ENCODE measurements at places on chromosomes 11 and 22.

- DNase-seq = no peak
Measured at GRCh38 chr11:44140372-44140771, 44.9 kb downstream of the EXT2 start.

DNA sequence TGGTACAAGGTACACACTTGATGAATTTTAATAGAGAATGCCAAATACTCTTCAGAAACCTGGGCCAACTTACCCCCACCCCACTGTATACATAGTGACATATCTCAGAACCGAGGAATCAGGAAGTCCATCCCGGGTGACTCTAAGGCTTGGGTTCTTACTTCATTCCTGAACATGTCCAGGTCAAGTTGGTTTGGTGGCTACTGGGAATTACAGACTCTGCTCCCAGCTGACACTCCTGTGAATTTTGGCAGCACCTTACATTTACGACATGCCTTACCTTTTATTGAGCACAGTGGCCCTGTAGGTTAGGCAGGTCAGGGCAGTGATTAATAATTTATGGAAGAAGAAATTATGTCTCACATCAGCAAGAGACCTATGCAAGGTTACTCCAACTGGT is 70.1 kb upstream of the LDLRAD3 start:
- DNase-seq = no peak

- no peak for DNase-seq
Measured at GRCh38 chr11:94546886-94547285, 3.2 kb downstream of the FUT4 start.

DNA sequence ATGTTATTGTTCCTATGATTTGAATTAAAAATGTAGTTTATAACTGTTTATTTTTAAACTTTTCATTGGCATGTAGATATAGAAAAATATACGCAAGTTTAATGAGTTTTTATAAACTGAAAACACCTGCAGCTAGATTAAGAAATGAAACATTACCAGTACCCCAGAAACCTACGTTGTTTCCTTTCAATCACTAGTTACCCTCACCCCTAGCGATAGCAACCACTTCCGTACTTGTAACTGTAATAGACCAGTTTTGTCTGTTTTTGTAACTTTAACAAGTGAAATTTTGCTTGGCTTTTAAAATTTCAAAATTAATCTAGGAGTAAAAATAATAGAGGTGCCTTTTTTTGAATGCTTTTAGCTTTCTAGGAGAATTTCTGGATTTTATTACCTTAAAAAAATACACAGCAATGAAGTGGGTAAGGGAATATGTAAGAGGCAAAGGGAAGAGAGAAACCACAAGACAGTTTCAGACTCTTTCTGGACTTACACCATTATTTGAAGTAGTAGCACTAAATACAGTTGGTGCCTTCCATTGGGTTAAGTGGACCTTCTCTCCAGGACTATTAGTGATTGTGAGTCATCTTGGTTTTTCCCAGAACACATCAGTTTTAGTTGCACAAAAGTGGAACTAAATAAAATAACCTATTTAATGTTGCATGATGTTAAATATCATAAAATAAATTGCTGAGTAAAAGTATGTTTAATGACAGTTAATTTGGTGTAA is 18.7 kb upstream of the NAT10 start:
- DNase-seq = no peak

- DNase-seq = no peak
Measured at GRCh38 chr11:70066628-70067027, 11.5 kb upstream of the ANO1 start.

DNA sequence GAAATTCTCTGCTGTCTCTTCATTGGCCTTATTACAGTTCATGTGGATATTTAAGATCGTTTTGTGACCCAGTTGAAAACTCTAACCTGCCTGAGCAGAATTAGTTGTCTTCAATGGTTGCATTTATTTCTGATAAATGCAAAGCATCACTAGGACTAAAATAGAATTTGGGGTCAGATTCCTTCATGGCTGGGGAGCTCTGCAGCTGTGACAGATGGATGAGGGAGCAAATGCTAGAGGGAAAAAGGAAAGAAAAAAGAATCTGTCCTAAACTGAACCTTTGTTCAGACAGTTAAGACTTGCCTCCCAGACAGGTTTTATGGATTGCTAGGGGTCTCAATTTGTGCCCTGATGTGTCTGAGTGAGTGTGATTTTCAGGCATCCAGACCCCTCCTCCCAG is 113.0 kb downstream of the SYT9 start:
- DNase-seq = no peak
